Activated CD8-positive, alpha-beta T cell treated with anti-CD3 and anti-CD28 coated beads for 36 hours (primary cell): ENCODE measurements at places on chromosomes 2 and 18.

GRCh38 chr2:176534798-176535466 is 265.7 kb downstream of the MTX2 start:
- no peak for DNase-seq
- H3K36me3 ChIP-seq = no peaks in the 10 kb centered on the region
- no peak overlapping the region for H3K27ac ChIP-seq
- no peak overlapping the region for H3K4me3 ChIP-seq

- H3K27ac ChIP-seq = no peak overlapping the region
- no peak overlapping the region for H3K4me3 ChIP-seq
- no peak for DNase-seq
- H3K36me3 ChIP-seq = no peaks in the 10 kb centered on the region
Measured at GRCh38 chr2:99680946-99681345, 191.1 kb upstream of the REV1 start.

GRCh38 chr2:64753399-64753798 is 99.7 kb upstream of the SERTAD2 start:
- DNase-seq = no peak
- H3K27me3 ChIP-seq = no peaks in the 10 kb centered on the region
- peaks cover 3% of the 10 kb centered on the region for H3K36me3 ChIP-seq
- H3K4me3 ChIP-seq = no peak overlapping the region
- H3K4me1 ChIP-seq = peaks cover 25% of the 10 kb centered on the region
- H3K27ac ChIP-seq = no peak overlapping the region

- no peaks in the 10 kb centered on the region for H3K36me3 ChIP-seq
- H3K27ac ChIP-seq = no peak overlapping the region
- no peak overlapping the region for H3K4me3 ChIP-seq
- no peak for DNase-seq
- no peaks in the 10 kb centered on the region for H3K4me1 ChIP-seq
- H3K27me3 ChIP-seq = peaks cover 32% of the 10 kb centered on the region
Measured at GRCh38 chr2:95343429-95344214, 46.5 kb downstream of the KCNIP3 start.

DNA sequence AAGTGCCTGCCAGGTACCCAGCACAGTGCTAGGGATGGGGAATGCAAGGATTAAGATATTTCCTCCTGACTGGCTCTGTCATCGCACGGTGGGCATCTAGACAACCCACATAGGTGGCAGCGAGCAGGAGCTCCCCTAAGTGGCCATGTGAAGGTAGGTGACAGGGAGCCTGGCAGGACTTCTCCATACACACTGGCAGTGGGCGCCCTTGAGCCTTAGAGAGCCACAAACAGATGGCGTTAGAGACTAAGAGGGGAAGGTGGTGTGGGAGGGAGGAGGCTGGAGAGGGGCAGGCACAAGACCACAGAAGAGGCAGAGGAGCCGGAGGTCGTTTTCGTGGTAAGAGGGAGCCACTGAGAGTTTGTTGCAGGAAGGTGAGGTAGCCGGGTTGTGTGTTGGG is 15.2 kb downstream of the PRELID3A start:
- no peak overlapping the region for H3K27ac ChIP-seq
- peaks cover 3% of the 10 kb centered on the region for H3K27me3 ChIP-seq
- peaks cover 8% of the 10 kb centered on the region for H3K4me1 ChIP-seq
- peaks cover 5% of the 10 kb centered on the region for H3K36me3 ChIP-seq

- H3K36me3 ChIP-seq = peaks cover 48% of the 10 kb centered on the region
- peak overlapping the region; percentile 95 for H3K27ac ChIP-seq
- peaks cover 65% of the 10 kb centered on the region for H3K4me1 ChIP-seq
- no peaks in the 10 kb centered on the region for H3K27me3 ChIP-seq
Measured at GRCh38 chr2:172496160-172496608, 59.7 kb upstream of the PDK1 start.

DNA sequence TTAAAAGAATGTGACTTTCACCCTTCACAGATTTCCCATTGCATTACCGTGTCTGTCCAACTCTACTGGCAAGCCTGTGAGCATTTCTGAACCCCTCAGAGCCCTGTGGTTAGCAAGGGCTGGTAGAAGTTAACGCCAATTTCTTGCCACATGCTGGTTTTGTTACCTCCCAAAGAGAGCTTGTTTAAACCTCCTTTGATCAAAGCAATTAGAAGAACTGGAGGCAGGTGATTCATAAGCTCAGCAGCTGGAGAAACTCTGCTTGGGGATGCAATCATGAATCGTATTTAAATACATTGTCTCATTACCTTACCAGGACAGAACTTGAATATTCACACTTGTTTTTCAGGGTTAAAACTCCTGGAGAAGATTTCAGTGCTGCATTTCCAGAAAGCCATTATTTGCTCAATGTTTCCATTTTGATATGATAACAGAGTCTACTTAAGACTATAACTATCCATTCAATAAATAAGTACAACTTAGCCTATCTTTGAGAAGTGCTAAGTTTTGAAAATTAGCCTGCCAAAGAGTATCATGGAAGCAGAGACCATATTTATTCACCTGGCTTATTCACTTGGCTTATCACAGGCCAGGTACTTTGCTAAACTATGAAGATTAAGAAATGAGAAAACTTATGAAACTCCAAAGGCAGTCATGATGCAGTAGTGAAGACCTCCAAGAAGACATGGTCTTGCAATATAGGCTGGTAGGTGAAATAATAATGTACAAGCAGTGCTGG is 292.8 kb downstream of the INSIG2 start:
- H3K36me3 ChIP-seq = no peaks in the 10 kb centered on the region
- peaks cover 5% of the 10 kb centered on the region for H3K27me3 ChIP-seq
- no peaks in the 10 kb centered on the region for H3K4me1 ChIP-seq
- DNase-seq = no peak

DNA sequence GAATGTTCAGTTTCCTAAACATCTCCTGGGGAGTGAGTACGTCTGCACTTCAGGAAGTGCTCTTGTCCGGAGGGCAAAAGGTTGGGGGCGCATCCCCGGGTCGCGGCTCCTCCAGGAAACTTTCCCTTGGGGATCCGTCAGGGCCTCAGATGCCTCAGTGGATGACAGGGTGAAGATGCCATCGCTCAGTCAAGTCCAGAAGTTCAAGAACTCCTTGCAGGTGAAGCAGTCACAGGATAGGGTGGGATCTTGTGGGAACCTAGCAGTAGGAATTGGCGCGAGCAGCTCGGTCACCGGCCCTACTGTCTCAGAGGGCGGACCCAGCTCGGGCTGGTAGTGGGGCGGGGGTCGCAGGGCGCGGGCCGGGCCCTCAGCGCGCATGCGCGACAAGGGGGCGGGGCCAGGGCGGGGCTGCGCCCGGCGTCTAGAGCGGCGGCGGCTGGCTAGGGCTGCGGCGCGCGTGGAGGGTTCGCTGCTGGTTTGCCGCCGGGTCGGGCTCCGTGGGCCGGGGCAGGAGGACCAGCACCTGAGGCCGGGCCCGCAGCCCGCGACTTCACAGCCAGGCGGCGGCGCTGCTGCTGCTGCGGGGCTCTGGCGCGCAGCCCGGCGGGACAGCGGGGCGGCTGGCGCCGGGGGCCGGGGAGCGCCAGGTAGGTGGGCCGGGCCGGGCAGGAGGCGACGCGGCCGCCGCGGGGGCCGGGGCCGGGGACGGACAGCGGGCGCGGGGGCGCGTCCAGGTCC is at the start of gene INPP4A:
INPP4A (plus strand) TSS at position 423 of the 741 bp plus-strand sequence. CDS start 75,191 bp downstream, outside the sequence.
- H3K36me3 ChIP-seq = peaks cover 8% of the 10 kb centered on the region
- DNase-seq = peak; percentile 73
- peak within 1 kb of the TSS; percentile 81 for H3K4me3 ChIP-seq

DNA sequence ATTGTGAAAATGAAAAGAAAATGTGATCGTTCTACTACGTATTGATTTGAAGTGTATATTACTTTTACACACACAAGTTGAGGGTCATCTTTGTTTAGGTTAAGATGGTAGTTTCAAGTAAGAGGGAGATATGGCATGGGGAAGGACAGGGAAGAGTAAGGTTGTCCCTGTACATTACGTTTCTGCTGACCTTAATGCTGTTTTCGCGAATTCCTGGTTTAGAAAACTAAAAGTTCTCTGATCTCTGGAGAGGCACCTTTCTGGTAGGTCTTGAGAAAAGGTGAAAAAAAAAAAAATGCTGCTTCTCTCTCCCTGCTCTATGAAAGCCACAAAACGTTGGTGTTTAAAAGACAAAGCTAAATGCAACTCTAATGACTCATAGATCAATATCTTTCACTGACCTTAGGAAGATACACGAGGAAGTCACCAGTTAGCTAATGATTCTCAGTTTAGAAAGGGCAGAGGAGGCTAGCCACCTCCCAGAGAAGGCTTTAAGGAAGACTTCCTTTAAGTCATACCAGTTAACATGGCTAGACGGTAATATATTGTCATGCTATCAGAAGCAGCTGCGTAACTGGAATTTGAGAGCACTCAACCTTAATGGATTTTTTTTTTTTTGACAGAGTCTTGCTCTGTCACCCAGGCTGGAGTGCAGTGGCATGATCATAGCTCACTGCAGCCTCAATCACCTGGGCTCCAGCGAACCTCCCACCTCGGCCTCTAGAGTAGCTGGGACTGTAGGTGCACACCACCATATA is 13.2 kb downstream of the TXNDC2 start:
- no peak overlapping the region for H3K4me3 ChIP-seq
- peak; percentile 26 for DNase-seq
- H3K27me3 ChIP-seq = peaks cover 5% of the 10 kb centered on the region

- DNase-seq = no peak
- no peak overlapping the region for H3K4me3 ChIP-seq
- H3K36me3 ChIP-seq = peaks cover 31% of the 10 kb centered on the region
- H3K27me3 ChIP-seq = no peaks in the 10 kb centered on the region
- H3K4me1 ChIP-seq = peaks cover 55% of the 10 kb centered on the region
- H3K27ac ChIP-seq = no peak overlapping the region
Measured at GRCh38 chr2:190466819-190467446, 58.8 kb downstream of the MFSD6 start.
